NCI-H187 treated with DMSO at 0.1 percent for 48 hours (cell line): ENCODE measurements at places on chromosomes 4 and X.

DNA sequence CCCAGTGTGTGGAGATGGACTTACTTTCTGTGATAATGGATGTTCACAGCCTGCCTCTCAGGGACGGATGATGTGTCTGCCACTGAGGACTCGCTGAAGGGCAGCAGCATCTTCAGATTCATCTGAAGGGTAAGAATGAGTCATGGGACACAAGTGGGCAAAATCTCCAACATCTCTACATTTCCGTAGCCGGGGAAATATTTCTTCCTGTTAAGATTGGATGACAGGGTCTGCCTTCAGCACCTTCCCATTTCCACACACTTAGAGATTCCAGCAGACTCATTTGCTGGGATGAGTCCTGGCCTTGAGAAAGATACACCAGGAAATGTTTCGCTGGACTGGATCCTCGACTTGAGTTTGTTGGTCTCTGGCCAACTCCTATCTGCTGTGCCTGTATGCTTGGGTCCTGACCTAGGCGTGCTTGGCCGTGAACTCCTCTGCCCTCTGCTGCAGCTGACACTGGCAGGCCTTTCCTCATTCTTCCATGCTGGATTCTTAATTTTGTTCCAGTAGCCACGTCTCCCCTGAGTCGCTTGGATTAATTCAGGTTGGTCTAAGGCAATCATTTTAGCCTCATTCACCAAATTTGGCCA is 46.5 kb upstream of the SOD3 start:
- DNase-seq, result no peak

GRCh38 chr4:177579649-177580048 is 137.4 kb upstream of the AGA start:
- DNase-seq, result no peak

DNA sequence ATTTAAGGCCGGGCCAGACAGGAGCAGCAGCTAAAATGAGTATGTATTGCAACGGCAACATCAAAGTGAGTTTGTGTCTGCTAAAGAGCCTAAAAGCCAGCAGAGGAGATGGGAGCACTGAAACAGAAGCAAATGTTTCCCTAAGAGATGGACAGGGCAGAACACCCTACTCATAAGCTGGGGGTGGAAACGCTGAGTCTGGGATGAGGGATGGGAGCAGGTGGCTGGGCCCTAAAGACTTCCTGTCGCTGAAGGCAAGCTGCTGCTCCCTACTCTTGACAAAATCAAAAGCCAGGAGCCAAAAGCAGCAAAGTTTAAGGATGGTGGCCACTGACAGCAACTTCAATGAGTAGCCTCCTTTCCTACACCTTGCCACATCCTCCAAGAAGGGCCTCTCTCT is 40.6 kb upstream of the NAP1L5 start:
- DNase-seq, result no peak

DNA sequence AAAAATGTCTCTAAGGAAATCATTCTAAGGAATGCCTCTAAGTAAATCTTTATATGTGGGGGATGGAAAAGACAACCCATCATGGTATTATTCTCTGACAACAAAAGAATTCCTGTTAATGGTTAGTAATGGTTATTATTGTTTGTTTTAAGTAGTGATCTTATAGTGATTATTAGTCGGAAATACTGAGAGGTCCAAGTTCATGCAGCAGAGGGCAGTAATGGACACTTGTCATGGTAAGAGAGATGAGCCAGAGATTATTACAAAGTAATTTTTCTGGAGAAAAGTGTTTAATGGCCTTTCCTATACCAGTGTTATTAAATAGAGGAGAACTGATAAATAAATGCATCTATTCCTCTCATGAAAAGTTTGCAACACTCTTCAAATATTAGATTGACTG is 8.1 kb upstream of the DKK2 start:
- DNase-seq, result no peak

- DNase-seq, result no peak
These were observed 88.2 kb downstream of the DOCK11 start for GRCh38 chrX:118583781-118584180.

GRCh38 chrX:46587158-46587557 is 13.6 kb downstream of the CHST7 start:
- DNase-seq, result no peak

- DNase-seq, result no peak
These were observed 67.7 kb upstream of the SPANXN2 start for GRCh38 chrX:143788265-143788664.

GRCh38 chrX:54116391-54116790 is 66.7 kb downstream of the FAM120C start:
- DNase-seq, result no peak

DNA sequence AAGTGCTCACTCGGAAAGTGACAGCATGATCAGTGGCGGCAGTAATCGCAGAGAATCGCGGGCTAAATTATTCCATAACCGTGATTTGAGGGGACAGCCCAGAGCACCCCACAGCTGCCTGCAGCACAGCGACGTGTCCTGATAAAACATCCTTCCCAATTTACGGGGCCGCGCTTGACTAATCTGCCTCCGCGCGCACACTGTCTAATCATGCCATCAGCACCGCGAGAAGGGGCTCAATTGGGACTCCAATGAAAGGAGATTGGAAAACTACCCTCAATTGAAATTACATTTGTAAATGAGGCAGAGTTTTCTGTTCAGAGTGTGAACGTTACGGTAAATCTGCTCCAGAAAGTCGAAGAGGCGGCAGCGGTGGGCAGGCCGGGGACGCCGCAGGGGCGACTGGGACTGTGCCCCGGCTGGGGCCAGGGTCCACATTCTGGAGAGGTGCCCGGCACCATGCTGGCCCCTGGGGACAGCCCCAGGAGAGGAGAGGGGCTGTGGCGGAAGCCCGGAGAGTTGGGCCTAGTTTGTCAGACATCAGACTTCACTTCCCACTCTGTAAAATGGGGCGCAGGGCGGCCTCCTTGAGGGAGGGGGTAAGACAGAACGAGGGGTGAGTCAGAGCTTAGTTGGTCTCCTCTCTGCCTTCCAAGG is 107.7 kb downstream of the FAM53A start:
- no peak for DNase-seq

DNA sequence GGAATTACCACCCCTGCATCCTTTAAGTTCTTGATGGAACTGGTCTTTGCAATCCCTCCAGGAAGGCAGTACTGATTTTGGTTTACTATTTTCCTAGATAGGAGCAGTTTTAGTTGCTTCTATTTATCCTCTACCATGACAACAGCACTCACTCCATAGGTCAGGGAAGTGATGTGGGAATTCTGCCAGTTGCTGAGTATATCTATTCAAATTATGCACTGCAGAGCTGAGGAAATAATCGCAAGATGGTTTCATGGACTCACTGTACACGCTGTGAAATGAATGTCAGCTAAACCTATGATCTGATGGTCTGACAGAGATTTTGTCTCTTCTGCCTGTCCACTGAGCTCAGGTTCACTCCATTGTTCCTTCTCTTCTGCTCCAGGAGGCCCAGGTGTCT is 135.8 kb downstream of the FAAH2 start:
- no peak for DNase-seq

- no peak for DNase-seq
These were observed 108.3 kb upstream of the RPS6KA3 start for GRCh38 chrX:20374900-20375438.

GRCh38 chr4:105715692-105716278 is 7.2 kb downstream of the GSTCD start:
- no peak for DNase-seq

GRCh38 chrX:79182071-79182470 is 37.6 kb downstream of the GPR174 start:
- no peak for DNase-seq

DNA sequence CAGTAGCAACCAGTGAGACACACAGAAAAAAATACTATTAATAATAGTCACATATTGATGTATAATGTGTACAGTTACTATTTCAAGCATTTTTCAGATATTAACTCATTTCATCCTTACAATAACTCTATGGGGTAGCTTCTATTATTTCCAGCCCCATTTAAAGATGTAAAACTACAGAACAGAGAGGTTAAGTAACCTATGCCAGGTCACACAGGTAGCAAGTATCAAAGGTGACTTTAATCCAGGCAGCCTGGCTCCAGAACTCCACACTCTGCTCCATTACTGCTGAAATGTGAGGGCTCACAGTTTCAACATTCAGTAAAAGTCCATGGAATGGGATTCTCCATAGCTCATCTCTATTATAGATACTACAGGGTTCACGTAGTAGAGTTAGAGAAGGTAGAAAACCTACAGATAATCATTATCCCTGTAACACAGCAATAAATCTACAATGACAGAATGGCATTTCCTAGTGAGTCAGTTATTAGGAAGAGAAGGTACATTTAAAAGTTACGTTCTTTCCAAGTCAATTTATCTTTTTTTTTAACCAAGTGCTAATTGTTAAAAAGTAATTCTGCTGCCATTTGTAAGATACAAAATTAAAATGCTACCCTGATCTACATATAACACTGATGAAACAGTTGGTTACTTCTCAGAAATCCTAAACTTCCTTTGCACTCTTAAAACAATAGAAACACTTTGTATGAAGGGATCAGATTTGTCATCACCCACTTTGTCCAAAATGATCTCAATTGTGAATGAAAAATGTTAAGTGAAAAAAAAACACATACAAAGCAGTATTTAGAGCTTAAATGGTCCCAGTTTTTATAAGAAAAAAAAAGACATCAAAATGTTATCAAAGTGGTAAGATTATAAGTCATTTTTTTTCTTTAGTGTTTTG is 18.7 kb downstream of the RELL1 start:
- no peak for DNase-seq
